SJSA1 (cell line): ENCODE measurements at places on chromosomes 3 and 15. TPM values are rescaled to one million over a fixed set of nuclear protein-coding genes. Genes with fewer than 3 reads are reported as not detected.

Gene CISH
- 0.92 TPM in 1 of 2 replicates, not detected in the other for total RNA-seq

Gene HTR3D
- total RNA-seq, result not detected in 2 replicates

- DNase-seq, result no peak
Measured at GRCh38 chr15:68556139-68556990, 22.4 kb upstream of the CORO2B start.

GRCh38 chr3:58994746-58995330 lies 55.0 kb downstream of the CFAP20DC start:
- DNase-seq, result no peak

- DNase-seq, result no peak
Measured at GRCh38 chr3:53035825-53036619, 9.9 kb downstream of the SFMBT1 start.

DNA sequence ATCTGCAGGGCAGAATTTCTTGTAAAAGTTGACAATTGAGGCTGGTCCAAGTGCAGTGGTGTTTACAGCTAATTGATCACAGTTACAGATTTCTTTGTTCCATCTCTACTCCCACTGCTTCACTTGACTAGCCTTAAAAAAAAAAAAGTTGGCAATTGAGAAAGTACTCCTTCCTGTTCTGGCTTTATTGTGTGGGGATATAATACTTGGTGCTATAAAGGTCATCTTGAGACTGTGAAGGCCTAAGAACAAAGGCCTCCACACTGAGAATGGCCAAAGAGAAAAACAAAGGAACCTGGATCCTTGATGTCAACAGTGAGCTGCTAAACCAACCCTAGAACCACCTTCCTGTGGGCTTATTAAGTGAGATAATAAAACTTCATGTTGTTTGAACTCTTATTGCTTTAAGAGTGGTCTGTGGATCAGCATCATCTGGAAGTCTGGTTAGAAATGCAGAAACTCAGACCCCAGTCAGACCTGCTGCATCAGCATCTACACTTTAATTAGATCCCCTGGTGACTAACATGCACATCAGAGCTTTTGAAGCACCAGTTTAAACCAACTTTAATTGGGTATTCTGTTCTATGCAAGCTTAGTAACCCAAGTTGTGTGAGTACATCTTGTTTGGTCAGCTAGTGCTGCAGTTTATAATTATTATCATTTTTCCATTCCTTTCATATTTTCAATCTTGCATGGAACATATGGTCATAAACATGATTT lies 55.2 kb downstream of the TMOD3 start:
- no peak for DNase-seq

DNA sequence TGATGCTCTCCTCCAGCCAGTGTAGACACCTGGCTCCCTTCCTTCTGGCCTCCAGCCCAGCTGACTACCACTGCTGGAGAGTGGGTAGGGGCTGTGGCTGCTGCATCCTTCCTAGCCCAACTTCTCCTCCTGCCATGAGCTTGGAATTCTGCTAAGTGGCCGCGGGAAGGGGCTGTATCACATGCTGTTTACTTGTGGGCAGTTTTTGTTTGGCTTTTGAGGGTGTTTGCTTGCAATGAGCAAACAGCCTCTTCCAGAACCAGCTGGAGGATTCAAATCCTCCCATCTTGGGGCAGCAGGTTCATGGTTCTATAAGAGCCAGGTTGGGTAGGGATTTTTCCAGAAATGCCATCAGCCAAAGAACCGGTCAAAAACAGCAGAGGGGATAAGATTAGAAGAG lies 9.0 kb downstream of the GASK1A start:
- no peak for DNase-seq

GRCh38 chr15:57735431-57735830 lies 28.9 kb downstream of the POLR2M start:
- no peak for DNase-seq

GRCh38 chr15:92306663-92307062 lies 87.0 kb upstream of the ST8SIA2 start:
- no peak for DNase-seq

GRCh38 chr15:69496001-69496400 lies 43.4 kb downstream of the RPLP1 start:
- DNase-seq, result no peak
